ENCODE measurements at places on chromosomes 4 and X.

DNA sequence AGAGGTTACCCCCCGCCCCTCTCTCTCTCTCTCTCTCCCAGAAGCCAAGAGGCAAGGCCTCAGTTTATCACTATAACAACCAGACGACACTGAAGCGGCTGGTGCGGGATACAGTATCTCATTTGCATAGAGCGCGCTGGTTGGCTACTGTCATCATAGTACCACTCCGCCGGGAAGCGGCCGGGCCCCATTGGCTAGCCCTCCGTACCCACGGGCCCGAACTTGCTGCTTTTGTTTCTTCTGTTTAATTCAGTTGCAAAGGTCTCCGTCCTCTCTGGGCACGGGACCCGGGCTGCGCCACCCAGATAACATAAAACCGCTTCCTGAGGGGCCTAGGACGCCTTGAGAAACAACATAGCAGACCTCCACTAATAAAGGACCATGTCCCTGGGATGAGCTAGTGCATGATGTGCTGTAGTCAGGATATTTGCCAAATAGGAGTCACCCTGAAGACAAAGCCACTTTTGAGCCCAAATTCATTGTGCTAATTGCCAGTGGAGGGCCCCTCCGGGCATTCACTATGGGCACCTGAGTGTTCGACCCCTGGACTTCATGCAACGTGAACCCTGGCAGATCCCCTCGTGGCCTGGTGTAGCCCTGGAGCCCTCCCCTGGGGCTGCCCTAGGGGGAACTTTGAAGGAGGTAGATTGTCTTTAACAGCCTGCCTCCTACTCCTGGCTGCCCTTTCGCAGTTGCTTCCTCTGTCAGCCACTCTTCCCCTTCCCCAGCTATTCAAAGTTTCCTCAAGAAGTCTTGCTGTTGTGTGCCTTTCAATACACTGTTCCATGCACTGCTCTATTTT lies at the start of gene PCYT1B:
Gene PCYT1B (minus strand): TSS at position 91 of the 802 bp plus-strand sequence. CDS start 242 bp downstream, outside the sequence.
- DNase-seq: peak; percentile 48

DNA sequence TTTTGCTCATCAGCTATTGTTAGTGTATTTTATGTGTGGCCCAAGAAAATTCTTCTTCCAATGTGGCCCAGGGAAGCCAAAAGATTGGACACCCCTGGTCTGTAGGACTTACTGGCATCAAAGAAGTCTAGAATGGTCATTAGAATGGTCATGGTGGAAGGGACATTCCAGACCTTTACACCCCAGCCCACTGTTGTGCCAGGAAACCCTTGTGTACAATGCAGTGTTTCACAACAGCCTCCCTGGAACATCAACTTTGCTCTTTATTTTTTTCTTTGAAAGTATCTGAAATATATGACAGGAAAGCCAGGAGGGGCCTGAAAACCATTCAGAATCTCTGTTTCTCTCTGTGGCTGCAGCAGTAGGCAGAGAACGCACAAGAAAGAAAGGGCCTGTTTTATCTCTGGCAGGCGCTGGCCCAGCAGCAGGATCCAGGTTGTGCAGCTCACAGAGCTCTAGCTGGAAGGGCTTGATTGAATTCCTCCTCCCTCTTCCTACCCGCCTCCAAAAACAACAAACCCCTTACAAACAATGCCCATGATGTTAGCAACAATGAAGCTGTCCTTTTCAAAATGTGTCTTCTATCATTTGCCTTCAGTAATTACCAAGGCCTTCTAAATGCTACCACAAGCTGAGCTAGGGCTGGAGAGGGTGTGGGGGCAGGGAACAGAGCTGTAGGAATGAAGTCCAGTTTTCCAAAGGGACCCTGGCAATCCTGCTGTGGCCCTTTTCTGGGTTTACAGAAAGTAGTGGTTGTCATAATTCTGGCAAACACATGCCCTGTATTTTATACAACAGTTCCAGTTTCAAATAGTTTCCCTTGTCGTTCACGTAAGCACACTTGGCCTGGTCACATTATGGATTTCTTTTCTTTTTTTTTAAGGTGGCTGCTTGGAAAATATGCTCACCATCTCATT lies 32.3 kb upstream of the TFDP3 start:
- DNase-seq: no peak

- DNase-seq: no peak
These were observed 263.4 kb downstream of the GRIA3 start for GRCh38 chrX:123447506-123447905.

- peak; percentile 23 for DNase-seq
These were observed at the start of gene STBD1 for GRCh38 chr4:76305971-76306881. TSS of gene STBD1 (plus strand) at chr4:76306733. CDS start at chr4:76306770, 37 bp downstream.

- no peak for DNase-seq
These were observed 342.8 kb downstream of the DHX15 start for GRCh38 chr4:24241511-24241910.

GRCh38 chrX:154350429-154351182 lies 23.8 kb downstream of the FLNA start:
- DNase-seq: no peak

DNA sequence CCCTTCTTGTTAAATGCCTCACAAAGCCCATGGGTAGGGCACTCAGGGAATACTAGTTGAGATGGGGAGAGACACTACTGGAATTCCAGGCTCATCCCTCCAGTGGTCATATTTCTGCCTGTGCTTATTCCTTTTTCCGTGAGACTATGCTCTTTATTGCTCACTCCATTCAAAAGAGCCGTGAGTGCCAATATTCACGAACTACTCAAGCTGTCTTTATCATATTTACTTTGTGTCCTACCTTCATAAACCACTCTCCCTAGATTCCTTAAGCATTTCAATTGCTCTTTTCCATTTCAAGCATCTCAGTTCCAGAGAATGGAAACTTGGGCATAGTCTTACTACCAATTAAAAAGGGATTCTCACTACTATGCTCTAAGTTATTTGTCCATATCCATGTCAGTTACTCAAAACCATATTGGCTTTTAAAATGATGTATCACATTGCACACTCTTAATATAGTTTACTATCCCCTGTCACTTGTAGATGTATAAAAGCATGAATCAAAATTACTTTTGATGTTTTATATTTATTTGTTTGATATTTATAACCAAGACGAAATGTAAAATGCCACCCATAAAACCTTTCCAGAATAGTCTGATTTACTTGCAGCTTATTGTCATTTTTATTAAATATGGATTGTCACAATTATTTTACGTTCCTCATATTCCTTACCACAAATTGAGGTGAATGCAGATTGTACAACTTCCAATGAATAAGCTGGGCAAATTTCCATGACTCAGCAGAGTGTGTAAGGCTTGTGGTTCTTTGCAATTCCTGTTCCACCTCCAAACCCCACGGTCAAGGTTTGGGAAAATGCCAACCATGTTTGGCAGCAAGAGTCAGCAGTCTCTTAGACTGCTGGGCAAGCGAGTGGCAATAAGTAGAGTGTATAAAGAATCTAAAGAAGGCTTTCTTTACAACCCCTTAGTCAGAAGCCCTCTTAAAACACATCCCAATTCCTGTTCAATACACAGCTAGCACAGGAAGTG lies 24.4 kb downstream of the ENOX2 start:
- DNase-seq: no peak

- no peak for DNase-seq
These were observed 345.2 kb upstream of the GRID2 start for GRCh38 chr4:91958596-91958995.

GRCh38 chr4:23365086-23365485 lies 524.8 kb downstream of the PPARGC1A start:
- DNase-seq: no peak

All from activated CD8-positive, alpha-beta memory T cell treated with anti-CD3 and anti-CD28 coated beads, Interleukin-2, amount 50 U/mL, for 4 hours (primary cell).